ENCODE measurements at places on chromosomes 6 and 20.
A peak's percentile ranks its signal among the peaks of the same experiment; 100 is the strongest.

GRCh38 chr20:36467076-36467999, 74.0 kb upstream of the MYL9 start:
- peak; percentile 40 for DNase-seq

- DNase-seq: no peak
These were observed 64.2 kb upstream of the CCN6 start for GRCh38 chr6:111989743-111990142.

GRCh38 chr6:142251930-142252445, 49.8 kb upstream of the ADGRG6 start:
- DNase-seq: no peak

DNA sequence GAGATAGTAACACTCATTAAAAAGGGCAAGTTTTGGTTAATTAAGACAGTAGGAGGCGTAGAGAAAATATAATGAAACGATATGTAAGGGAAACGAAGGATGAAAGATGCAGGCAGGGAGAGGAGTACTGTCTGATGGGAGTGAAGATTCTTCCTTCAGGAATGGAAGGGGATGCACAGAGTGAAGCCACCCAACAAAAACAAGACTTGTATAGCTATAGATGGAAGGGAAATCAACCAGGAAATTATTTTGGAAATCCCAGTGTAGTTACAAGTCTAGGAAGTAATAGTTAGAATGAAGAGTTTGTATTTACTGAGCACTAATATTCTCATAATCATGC, 19.7 kb upstream of the HLA-DRB1 start:
- DNase-seq: no peak

DNA sequence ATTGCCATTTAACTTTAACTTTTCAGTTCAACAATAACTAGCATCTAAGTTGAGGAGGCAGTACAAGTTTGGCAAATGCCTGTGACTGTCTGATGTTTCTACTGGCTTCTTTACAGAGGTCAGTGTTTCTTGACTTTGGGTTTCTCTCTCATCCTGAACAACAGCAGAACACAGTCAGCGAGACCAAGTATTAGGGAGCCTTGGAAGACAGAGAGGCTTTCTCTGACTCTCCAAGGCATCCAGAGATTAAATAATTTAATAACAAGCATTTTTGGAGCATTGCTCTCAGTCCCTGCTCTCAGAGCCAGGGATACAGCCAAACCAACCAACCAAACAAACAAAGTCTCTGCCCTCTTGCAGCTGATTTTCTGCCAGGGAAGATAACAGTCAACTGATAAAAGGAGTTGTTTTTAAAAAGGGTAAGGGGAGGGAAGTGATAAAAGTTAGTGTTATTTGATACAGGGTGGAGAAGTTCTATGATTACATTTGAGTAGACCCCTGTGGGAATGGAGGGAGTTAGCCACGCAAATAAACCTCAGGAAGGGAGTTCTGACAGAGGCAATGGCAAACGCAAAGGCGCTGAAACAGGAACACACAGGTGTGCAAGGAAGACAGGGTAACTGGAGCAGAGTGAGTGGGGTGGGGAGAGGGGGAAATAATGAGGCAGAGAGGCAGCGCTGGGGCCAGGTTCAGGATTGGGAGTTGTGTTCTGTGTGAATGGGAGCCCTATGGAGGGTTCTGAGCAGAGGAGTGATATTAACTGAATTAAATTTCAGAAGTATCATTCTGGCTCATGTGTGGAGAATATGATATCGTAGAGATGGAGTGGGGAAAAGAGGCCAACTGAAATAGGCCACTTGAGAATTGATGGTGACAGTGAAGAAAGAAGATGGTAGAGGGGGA, 55.2 kb downstream of the SEL1L2 start:
- DNase-seq: no peak

DNA sequence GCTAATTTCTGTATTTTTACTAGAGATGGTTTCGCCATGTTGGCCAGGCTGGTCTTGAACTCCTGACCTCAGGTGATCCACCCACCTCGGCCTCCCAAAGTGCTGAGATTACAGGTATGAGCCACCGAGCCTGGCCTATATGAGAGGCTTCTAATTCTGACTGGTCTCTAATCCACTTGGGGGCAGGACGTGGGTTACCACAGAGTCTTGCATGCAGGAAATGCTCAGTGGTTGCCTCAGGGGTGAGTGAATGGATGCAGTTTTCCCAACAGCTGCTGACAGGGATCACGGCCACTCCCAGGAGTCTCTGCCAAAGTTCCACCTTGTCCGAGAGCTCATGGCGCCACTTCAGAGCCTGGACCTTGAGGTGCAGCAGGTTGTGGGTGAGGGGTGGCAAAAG, 6.4 kb upstream of the FANCE start:
- no peak for DNase-seq

- no peak for DNase-seq
These were observed 32.5 kb downstream of the SUN5 start for GRCh38 chr20:32971703-32972161.

- DNase-seq: no peak
These were observed 46.2 kb downstream of the NT5E start for GRCh38 chr6:85496009-85496579.

DNA sequence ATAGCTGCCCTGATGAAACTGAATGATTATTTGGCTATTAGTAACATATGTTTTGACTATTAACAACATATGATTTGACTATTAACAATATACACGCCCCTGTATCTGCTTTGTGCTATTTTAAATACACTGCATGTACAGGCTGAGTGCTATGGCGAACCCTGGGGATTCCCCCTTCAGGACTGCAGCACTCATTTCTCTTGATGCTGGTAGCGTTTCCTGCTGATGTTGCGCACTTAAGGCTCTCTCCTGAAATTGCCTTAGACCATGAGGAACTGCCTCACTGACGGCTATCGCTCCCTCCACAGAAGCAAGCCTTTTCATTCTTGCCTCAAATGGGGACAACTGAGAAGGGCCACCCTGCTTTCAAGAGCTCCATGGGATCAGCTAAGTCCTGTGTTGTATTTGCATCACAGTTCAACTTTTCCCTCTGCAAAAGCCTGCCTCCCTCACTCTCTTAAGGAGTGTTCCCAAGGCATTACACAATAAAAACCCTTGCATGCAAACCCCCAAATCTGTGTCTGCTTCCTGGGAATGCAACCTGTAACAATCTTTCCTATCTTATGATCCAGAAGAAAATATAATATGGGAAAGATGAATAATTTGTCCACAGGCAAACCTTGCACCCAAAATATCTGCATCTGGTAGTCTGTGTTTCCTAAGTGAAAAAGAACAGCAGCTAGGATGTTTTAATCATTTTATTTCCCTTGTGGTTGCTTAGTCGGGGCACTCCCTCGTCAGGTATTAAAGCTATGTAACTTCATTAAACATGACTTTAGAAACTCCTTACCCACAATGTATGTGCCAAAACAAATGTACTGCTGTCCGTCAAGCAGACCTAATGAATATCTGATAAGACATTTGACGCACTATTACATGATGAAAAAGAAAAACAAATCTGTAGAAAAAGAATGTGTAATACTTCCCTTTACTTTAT, 456.4 kb downstream of the COL12A1 start:
- peak; percentile 93 for DNase-seq

DNA sequence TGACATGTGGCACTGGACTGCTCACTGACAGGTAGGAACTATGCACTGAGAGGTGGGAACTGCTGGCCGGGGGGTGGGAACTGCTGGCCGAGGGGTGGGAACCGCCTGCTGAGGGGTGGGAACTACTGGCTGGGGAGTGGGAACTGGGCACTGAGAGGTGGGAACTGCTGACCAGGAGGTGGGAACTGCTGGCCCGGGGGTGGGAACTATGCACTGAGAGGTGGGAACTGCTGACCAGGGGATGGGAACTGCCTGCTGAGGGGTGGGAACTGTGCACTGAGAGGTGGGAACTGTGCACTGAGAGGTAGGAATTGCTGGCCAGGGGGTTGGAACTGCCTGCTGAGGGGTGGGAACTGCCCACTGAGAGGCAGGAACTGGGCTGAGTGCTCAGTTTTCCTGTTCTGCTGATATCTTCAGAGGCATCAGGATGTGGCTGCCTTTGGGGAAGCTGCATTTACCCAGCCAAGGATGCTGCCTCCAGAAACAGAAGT, 90.2 kb downstream of the THBS2 start:
- DNase-seq: no peak

- DNase-seq: peak; percentile 65
These were observed 16.4 kb downstream of the ZNF311 start for GRCh38 chr6:28988536-28989311.

GRCh38 chr20:44532259-44532980, 10.6 kb upstream of the SERINC3 start:
- DNase-seq: peak; percentile 27

- no peak for DNase-seq
These were observed 17.0 kb upstream of the TBCC start for GRCh38 chr6:42762950-42763349.

DNA sequence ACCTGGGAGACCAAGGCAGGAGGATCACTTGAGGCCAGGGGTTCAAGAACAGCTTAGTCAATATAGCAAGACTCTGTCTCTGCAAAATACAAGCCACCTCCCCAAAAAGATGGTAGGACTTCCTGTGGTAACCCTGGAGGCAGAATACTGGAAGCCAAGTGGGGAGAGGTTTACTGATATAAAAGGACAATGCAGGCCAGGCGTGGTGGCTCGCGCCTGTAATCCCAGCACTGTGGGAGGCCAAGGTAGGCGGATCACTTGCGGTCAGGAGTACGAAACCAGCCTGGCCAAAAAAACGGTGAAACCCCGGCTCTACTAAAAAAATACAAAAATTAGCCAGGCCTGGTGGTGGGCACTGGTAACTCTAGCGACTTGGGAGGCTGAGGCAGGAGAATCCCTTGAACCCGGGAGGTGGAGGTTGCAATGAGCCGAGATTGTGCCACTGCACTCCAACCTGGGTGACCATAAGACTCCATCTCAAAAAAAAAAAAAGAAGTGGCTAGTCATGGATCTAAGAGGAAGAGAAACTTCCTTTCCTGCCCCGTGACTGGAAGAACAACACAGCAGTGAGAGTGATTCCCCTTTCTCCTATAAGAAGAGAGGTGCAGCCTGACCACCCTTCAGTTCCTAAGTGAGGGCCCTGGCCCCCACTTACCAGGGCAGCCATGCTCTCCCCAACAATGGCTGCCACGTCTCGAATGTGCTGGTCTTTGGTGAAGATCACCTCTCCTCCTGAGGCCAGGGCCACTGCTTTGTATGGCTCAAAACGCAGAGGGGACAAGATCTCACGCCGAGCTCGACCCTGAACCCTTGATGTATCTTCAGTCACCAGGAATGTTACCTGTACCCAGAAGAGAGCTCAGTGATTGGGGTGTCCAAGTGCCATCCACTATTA, 6.2 kb downstream of the SAPCD1 start:
- no peak for DNase-seq

DNA sequence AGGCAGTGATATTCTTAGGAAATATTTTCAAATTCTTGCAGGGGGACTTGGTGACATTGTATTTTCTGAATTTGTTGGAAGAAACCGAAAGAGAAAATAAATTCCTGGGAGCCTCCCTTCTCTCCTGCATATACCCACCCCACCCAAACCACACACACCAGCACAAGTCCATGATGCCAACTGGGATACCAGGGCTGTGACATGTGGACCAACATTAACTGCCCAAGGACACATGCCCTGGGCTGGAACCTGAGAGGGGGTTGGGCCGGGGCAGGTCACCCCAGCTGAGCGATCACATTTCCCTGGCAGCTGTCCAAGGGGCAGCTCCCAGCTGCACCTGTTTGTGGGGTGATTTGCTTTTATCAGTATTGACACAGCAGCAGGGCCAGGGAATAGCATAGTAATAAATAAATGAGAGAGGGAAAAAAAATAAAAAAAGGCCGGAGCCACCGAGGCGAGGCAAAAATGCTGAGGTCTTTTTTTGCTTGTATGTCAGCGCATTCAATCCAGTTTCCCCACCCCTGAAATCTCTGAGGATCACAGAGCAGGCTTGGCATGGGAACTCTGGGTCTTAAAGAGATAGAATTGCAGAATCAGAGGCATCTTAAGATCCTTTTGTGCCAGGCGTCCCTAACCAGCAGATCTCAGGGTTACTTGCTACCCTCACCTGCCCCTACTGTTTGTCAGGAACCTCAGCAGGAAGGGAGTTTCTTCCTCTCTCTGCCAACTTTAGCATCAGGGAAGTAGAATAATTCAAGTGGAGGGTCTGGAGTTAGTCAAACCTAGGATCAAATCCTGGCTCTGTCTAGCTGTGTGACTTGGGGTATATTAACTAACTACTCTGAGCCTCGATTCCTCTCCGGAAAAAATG, 66.5 kb upstream of the PIM1 start:
- peak; percentile 42 for DNase-seq

GRCh38 chr6:16700916-16701234, 60.4 kb downstream of the ATXN1 start:
- no peak for DNase-seq

GRCh38 chr20:46121184-46121930, 3.2 kb downstream of the CD40 start:
- DNase-seq: no peak

GRCh38 chr6:160167604-160168399, 46.2 kb downstream of the SLC22A1 start:
- DNase-seq: no peak

- DNase-seq: no peak
These were observed 3.3 kb downstream of the BMP2 start for GRCh38 chr20:6770786-6771100.

GRCh38 chr6:107101211-107101610, 14.1 kb downstream of the BEND3 start:
- no peak for DNase-seq
